ENCODE measurements at places on chromosomes 1 and 21. TPM values are rescaled to one million over a fixed set of nuclear protein-coding genes. Genes with fewer than 3 reads are reported as not detected.

PRR9 gene
- total RNA-seq: not detected

DNA sequence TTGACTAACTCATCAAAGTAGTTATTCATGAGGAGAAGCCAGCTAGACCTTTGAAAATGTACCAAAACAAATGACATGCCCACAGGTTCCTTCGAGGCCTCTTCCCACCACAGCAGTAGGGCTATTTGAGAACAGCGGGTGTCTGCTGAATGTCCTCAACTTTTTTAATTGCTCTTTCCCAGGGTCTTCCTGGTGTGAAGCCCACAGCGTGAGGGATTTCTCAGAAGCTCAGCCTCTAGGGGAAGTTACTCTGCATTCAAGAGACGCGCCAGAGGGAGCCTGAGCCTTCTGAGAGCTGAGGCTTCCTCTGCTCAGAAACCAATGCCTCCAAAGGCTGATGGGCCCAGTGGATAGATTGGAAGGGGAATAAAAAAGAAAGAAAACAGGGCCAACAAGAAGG, 153.6 kb downstream of the OLFM3 start:
- no peak for DNase-seq

DNA sequence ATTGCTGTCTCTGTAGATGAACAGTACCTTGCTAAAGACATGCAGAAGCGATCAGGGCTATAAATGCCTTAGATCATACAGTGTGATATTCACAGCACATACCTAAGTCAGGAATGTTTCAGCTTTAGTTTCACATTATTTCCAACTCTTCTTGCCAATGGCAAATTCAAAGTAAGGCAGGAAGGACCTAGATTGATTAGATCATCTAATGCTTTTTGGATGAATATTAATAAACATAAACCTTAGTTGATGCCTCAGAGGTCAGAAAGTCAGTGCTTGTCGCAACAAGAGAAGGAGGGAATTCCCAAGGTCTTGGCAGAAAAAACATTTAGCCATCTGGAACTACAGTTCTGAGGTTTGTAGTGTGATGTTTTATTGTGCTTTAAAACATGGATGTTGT, 122.3 kb downstream of the TNFSF18 start:
- no peak for DNase-seq

DNA sequence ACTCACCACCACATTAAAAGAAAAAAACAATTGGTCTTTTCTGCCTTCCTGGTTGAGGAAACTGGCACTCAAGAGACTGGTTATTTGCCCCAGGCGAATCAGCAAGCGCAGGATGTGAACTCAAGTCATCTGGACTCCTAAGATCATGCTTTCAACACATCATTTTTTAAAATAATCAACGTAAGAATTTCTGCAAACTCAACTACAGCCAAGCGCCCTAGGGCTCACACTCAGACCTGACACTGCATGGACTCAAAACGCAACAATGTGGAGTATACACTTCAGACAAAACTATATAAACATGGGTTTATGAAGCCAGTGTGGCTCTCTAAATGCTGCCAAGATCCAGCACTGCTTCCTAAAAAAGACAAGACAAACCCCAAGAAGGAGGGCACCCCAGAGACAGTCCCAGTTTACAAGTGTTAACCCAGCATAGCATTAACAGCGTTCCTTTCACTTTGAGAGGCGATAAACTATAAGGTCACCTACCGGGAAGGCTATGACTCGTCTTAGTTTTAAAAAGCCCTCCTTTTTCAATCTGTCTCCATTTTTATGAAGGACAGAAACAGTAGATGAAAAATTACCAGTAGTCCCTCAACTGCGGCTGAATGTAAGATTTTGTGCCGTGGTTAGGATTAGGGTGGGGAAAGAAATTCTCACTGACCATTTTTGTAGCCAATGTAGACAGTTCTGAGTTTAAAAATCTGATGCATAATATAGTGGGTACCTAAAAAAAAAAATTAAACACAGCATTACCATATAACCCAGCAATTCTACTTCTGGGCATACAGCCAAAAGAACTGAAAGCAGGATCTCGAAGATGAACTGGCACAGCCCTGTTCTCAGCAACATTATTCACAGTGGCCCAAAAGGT, 54.8 kb downstream of the SIPA1L2 start:
- no peak for DNase-seq

- no peak for DNase-seq
Measured at GRCh38 chr21:33039536-33039935, 13.8 kb downstream of the OLIG2 start.

DNA sequence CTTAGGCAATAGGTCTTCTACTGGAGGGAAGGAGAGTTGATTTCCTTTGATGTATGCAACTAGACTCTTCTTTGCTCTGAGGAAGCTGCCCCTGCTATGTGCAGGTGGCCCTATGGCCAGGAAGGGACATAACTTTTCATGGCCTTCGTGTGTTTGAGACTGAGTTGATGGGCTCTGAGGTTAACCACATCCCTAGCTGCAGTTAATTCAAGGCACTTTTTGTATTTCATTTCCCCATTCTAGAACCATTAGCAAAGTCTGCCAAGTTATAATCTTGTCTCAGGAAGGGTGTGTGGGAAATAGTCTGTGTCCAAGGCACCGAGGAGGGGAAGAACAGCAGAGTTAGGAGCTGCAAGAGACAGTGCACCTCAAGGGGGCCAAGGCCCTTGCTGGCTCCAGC, 2.5 kb downstream of the FCRL4 start:
- DNase-seq: no peak

DNA sequence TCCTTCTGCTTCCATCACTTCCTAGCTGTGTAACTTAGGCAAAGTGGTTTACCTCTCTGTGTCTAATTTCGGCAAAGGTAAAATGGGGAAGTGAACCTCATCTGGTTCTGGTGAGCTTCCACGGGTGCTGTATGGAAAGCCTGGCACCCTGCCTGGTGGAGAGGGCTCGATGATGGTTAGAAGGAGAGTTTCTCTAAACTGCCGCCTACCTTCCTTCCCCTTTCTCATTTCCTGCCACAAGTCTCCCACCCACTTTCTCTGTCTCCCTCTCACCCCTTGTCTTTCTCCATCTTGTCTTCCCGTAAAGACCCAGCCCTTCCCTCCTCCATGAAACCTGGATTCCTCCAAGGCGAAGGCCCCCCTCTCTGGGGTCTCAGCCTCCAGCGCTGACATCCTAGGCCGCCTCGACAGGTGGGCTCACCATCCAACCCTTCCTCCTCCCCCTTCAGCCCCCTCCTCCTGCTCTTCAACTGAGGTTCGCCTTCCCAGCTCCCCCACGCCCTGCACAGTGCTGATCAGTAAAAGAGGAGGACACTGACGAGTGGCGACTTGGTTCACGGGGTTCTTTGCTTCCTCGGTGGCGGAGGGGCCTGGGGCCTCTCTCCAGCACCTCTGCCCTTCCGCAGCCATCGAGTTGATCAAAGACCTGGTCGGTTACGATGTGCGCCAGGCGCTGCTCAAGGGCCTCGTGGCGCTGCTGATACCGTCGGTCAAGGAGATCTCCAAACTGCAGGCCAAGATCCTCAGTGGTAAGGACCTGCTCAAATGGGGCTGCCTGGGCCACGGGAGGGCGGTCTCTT, 7.3 kb downstream of the RNU5D-1 start:
- no peak for DNase-seq

LCE2A gene
- not detected for total RNA-seq

SMIM1 gene
- total RNA-seq: 12.1 TPM

DNA sequence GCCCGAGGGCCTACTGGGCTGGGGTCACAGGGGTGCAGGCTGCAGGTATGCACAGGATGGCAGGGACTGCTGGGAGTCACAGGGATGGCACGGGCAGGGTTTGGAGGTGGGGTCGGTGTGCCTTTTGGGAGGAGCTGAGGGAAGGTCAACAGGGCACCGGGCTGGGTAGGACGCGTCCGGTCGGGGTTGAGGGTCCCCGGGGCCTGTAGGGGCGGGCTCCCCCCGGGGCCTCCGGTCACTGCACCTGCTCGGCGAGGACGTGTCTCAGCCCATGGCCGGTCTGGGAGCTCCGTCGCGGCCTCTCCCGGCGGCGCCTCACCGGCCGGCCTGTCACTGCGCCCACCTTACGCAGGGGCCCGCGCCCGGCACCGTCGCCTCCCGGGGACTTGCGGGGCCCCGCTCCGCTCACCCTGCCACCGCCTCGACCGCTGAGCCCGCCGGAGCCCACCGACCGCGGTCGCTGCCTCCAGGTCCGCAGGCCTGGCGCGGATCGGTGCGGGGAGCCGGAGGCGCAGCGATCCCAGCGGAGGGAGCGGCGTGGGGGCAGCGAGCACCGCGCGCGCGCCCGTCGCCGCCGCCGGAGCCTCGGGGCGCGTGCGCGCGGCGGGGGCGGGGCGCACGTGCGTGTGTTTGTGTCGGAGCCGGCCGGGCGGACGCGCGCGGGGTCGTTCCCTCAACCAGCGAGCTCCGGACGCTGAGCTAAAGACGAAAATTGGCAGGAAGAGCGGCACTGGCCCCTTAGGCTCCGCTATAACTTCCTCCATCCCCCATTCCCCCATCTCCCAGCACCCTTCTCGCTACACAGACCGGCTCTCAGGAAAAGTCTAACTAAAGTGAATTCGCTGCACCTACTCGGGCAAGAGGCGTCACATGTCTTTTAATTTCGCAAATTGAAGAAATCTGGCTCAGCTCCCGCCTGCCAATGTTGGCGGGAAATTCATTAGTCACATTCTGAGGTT, at the start of gene AMIGO1:
Gene AMIGO1 (minus strand): TSS at position 552 of the 959 bp plus-strand sequence. CDS start 815 bp downstream, outside the sequence.
- DNase-seq: peak; percentile 61

- DNase-seq: no peak
Measured at GRCh38 chr1:147466543-147466942, 74.8 kb upstream of the BCL9 start.

DDR2 gene
- total RNA-seq: 58.1 TPM

RHCE gene
- total RNA-seq: 0.72 TPM

DNA sequence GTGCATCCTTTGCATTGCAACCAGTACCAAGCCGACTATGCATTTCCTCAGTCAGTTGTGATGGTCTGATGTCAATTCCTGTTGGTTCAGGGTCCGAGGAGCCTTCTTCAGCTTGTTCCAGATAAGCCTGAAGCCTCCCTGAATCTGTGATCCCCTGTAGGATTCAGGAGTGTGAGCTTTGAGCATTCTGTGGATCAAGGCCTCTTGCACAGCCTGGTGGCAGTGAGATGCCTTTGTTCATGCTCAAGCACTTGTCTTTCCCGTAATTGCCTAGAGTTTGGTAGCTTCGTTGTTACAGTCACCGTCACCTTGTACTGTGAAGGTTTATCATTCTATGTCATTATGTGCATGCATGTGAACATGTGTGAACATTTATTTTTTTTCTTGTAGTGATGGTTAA, 103.5 kb downstream of the PBX1 start:
- DNase-seq: no peak

DNA sequence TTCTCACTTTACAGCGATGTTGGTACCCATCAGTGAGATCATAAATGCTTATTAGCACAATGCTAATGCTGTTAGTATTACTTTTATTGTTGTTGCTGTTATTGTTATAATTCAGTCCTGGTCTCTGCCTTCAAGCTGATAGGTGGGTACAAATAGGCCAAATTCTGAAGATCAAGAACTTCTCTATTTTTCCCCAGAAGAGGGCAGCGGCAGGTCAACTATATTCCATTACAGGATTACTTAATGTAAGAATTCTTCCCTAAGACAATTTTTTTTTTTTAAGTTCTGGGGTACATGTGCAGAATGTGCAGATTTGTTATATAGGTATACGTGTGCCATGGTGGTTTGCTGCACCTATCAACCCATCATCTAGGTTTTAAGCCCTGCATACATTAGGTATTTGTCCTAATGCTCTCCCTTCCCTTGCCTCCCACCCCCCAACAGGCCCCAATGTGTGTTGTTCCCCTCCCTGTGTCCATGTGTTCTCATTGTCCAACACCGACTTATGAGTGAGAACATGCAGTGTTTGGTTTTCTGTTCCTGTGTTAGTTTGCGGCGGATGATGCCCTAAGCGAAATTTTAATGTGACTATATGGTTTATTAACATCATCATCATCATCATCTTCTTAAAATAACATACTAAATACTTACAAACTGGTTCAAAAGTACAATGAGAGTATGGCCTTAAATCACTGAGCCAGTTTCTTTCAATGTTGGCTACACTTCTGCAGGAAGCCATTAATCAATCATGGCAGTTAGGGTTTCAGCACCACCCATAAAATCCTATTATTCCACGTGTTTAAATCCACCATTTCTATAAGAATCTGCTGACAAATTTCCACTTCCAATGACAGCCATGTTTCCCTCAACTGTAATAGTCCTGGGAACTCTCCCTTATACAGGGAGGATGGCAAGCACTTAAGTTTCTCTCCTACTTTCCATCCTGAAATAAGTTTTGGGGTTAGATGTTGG, 19.2 kb downstream of the SLC19A2 start:
- no peak for DNase-seq

- DNase-seq: no peak
Measured at GRCh38 chr1:68442006-68442405, 7.7 kb downstream of the RPE65 start.

DNA sequence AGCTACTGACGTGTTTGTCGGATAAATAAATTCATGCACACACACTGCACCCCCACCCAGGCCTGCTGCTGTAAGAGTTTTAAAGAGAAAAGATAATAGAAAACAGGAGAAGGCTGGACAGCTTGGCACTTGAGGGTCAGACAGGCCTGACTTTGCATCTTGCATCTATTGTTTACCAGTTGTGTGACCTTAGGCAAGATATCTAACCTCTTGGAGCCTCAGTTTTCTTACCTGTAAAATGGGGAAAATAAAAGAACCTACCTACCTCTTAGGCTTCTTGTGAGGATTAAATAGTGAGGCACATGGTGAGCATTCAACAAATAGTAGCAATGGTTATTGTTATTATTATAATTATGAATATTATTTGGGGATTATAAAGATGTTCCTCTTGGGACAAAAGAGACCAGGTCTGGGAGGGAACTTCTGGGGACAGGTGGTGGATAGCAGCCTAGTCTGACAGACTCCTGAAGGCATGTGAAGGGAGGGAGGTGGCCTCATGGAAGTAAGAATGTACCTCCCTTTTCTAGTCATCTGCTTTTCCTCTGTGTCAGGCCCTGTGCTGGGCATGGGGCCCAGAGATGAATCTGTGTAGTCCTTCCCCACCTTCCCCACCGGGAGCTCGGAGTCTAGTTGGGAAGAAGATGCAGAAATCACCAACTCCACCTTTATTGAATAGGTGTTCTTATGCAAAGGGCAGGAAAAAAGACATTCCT, 18.3 kb upstream of the EPB41 start:
- no peak for DNase-seq

TEX38 gene
- 0.57 TPM for total RNA-seq

GRCh38 chr1:219806020-219806419, 122.3 kb downstream of the SLC30A10 start:
- no peak for DNase-seq

DNA sequence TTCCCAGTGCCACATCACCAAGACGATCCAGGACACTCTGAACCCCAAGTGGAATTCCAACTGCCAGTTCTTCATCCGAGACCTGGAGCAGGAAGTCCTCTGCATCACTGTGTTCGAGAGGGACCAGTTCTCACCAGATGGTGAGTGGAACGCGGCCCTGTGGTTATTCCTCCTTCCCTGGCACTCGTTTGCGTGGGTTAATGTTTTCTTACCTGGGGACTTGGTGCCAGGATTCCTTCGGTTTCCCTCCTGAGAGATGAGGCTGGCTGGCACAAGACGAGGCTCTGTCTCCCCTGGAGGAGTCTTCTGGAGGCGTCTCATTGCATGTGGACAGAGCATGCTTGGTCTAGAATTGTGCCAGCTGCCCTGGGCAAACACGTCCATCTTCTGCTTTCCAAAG, 29.3 kb downstream of the ATP5PO start:
- no peak for DNase-seq

GRCh38 chr1:41274752-41275545, 32.8 kb upstream of the SCMH1 start:
- no peak for DNase-seq
